Right cardiac atrium (tissue), 5 donors: ENCODE measurements at places on chromosomes 6 and 20. TPM values are rescaled to one million over a fixed set of nuclear protein-coding genes. Genes with fewer than 3 reads are reported as not detected.

DNA sequence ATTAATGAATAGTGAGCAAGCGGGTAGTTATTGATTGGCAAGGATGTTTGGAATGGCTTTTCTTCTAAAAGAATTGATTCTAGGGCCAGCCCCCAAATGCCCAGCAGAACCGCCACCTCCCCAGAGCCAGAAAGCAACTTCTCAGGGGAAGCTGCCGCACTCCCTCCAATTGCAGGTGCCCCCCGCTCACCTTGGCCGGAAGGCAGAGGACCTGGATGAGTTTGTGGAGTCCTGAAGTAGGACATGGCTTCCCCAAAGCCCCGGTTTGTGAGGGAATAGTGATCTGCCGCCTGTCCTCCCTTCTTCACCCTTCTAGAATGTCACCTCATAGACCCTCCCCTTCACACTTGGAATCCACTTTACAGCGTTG is at the start of gene SPATA25:
Gene SPATA25 (minus strand): TSS at position 277 of the 370 bp plus-strand sequence. CDS start 32 bp downstream, at position 245.
- DNase-seq: no peak

GRCh38 chr6:5537967-5538366 is 276.7 kb downstream of the FARS2 start:
- DNase-seq: no peak

- DNase-seq: no peak
Measured at GRCh38 chr6:39568896-39569295, 156.3 kb downstream of the KIF6 start.

- peak; percentile 62 for DNase-seq
Measured at GRCh38 chr6:16700202-16700915, 60.9 kb downstream of the ATXN1 start.

DNA sequence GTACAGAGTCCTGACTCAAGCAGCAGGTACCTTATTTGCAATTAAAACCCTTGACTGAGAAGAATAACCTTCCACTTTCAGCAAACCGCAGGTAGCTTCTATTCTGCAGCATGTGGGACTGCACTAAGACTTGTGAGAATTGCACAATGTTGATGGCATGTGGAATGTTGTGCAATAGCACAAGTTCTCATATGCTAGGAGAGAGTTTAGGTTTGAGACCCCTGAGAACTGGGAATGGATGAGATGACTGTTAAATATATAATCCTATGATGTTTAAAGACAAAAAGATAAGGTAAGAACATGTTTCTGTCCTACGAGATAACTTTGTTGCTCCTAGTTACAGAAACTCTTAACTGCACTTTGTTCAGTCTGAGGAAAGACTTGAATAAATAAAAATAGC is 194.6 kb downstream of the OTOR start:
- no peak for DNase-seq

GRCh38 chr6:127317388-127318128 is 25.9 kb downstream of the ECHDC1 start:
- DNase-seq: no peak

DNA sequence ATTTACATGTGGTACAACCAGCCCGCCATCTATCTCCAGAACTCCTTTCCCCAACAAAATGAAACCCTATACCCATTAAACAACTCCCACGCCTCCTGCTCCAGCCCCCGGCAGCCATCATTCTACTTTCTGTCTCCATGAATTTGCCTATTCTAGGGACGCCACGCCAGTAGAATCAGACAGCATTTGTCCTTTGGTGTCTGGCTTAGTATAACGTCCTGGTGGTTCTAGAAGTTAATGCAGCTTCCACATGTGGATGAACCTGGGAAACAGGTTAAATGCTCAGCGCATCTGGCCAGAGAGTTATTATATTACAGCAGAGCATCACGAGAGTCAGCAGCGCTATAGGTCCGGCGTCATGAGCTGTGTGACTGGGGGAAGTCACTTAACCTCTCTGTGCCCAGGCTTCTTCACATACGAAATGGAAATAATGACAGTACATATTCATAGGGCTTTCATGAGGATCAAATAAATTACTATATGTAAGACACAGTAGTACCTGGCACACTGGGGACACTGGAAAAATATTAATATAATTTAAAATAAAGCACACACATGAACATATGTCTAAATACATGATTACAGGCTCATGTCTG is 178.7 kb upstream of the TAB2 start:
- no peak for DNase-seq

DNA sequence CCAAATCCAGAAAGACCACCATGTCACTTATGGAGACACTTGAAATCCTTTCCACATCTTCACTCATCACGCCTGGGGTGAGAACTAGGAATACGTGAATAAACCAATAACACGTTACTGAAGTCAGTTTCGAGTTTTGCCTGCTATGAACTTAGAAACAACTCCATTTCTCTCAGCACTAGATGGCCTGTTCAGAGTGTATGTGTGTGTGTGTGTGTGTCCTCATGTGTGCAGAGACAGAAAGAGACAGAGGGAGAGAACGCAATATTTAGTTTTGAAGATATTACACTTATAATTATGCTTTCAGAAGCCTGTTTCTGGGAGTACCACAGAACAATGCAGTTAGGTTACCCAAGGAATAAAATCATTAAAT is 81.2 kb upstream of the CCN6 start:
- DNase-seq: no peak

DNA sequence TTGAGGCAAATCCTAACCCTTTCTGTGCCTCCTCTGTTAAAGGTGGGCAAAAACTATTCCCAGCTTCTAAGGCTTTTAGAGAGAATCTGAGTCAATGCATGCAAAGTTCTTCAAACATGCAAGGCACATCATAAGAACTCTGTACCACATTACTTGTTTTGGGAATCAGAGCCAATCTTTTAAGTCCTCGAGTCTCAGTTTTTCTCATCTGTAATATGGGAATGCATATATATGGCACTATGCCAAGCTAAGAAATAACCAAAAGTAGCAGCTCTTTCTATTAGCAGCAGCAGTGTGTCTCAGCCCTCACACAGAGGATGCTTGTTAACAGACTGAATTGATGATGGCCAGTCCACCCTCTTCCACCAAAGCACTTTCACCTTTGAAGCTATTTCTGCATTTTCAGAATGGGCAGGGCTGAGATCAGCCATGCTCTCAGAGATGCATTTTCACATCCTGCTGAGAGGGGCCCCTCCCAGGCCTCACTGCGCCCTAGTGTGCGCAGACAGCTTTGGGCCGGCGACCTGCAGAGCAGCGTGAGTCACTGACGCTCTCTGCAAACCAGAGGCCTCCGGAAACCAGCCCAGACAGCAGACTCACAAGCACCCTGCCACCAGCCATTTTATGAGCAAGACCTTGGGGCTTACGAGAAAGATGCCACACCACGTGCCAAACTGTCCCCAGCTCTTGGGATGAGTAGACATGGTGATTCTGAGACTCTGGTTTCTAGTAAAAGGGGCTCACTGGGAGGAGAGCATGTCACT is 138.0 kb downstream of the NFATC2 start:
- peak; percentile 73 for DNase-seq

- no peak for DNase-seq
Measured at GRCh38 chr6:73233048-73233447, 7.8 kb upstream of the KHDC1L start.

Gene NRN1
- 14.5 TPM for total RNA-seq

Gene UBE2J1
- 23.6 TPM for total RNA-seq
